H54 (cell line): ENCODE measurements at places on chromosomes 7 and 10.

DNA sequence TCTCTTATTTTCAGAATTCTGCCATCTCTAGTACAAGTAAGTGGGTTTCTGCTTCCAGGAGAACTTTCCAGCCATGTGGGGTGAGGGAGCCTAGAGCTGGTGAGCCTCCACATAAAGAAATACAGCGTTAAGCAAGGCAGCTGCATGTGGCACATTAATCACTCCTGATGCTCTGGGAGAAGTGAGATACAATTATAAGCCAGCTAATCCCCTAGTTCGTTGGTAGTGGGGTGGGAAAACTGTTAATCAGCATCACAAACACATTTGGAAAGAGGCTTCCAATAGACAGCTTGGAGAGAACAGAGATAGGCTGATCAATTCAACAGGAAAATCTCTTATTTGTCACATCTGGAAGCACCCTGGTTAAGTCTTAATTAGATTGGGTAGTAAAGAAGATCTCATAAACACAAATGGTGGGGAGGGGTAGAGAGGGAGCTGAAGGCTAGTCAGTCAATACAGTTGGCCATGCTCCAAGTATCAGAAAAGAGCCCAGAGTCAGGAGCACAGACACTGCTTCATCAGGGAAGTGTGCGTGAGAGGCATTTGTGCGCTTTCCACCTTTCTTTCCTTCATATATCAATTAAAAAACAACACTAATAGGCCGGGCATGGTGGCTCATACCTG, 130.6 kb downstream of the SORCS1 start:
- DNase-seq, result no peak

DNA sequence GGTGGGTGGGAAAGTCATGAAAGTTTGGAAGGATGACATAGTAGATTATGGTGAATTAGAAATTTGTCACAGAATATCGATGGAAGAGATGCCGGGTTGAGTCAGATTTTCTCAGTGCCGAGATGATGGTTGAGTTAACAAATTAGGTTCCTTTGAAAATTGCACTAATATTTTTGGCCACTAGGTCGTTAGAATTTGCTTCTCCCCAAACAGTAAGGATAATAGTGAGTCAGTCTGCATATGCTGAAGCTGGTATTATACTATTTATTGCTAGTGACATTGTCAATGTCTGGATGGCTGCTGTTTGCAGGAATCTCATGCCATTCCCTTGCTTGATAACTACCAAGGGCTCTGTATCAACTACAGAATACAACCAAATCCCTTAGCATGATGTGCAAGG, 37.7 kb upstream of the MINDY3 start:
- peak; percentile 6 for DNase-seq

DNA sequence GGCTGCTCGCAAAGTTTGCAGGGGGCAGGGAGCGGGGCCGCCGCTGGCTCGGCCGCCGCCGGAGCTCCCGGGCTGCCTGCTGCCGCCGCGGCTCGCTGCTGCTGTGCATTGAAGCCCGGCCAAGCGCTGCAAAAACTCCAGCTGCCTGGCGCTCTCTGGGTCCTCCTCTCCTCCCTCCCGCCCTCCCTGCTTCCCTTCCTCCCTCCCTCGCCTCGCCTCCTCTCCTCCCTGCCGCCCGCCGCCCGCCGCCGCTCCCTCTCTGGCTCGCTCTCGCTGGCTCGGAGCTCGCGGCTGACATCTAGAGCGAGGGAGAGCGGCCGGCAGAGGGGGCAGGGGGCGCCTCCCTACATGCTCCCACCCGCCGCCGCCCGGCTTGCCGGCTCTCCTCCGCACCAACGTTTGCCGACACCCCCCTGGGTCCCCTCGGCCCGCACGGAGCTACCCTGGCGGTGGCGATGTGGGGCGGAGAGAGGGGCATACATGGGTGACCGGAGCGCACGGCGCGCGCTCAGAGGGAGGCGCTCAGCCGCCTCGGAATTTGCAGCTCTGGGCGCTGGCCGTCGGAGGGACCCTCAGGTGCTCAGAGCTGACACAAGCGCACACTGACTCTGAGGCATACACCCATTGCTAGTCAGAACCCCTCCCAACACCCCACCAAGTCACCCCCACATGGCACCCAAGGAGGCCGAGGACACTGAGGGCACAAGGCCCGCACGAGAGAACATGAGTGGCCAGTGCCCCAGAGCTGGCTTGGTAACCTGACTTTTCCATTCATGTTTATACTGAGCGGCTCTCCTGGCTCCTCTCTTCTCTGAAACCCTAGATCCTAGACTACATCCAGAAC, 1.2 kb upstream of the PLXNA4 start:
- DNase-seq, result no peak

GRCh38 chr10:59362959-59363381, 621 bp upstream of the FAM13C start:
- peak; percentile 18 for DNase-seq

DNA sequence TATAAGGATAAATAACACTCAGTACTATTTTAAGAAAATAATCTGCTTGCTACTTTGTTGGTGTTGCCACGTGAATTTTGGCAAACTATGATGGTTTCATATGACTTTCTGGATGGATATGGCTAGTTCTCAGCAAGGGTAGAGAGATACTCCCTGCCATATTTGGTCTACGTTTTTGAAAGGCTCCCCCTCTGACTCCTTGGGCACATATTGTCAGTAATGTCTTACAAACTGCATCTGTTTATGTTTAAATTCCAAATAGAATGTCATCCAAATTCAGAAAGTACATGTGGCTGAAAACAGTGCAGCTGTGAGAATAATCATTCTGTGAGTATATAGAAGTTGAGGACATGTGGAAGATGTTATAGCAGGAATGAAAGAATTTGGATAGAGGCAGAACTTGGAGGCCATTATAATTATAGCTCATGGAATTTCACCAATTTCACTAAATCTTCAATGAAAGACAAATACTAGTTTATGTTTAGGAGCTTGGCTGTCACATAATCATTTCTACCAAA, 107.8 kb downstream of the SRI start:
- no peak for DNase-seq
